Muscle of arm (tissue), 14 donors: ENCODE measurements at places on chromosomes 1 and 21. TPM values are rescaled to one million over a fixed set of nuclear protein-coding genes. Genes with fewer than 3 reads are reported as not detected.

CLCA4 gene
- polyA plus RNA-seq: not detected

DNA sequence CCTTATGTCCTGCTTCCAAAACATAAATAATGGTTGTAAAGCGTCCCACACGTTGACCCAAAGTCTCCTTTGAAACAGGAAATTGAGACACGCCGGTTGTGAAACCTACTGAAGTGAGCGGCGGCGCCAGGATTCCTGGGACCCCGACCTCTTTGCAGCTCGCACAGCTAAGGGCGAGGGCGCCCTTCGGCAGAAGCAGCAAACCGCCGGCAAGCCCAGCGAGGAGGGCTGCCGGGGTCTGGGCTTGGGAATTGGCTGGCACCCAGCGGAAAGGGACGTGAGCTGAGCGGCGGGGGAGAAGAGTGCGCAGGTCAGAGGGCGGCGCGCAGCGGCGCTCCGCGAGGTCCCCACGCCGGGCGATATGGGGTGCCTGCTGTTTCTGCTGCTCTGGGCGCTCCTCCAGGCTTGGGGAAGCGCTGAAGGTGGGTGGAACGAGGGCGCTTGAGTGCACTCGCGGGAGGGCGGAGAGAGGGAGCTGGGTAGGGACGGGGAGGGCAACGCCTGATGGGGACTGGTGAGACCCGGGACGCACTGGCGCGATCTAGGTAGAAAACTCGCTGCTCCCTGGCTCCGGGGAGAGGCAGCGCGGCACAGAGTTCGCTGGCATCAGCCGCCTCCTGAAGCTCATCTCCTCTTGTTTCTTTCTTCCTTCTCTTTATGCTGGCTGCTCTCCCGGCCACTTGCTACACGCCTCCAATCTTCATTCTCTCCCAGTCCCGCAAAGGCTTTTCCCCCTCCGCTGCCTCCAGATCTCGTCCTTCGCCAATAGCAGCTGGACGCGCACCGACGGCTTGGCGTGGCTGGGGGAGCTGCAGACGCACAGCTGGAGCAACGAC is at the start of gene CD1D:
CD1D (plus strand) TSS at position 155 of the 836 bp plus-strand sequence; CDS start at position 362, 207 bp downstream.
- DNase-seq: peak; percentile 33

CDKN2C gene
- polyA plus RNA-seq: 10.8 TPM

BNIPL gene
- polyA plus RNA-seq: 0.64 TPM

DNA sequence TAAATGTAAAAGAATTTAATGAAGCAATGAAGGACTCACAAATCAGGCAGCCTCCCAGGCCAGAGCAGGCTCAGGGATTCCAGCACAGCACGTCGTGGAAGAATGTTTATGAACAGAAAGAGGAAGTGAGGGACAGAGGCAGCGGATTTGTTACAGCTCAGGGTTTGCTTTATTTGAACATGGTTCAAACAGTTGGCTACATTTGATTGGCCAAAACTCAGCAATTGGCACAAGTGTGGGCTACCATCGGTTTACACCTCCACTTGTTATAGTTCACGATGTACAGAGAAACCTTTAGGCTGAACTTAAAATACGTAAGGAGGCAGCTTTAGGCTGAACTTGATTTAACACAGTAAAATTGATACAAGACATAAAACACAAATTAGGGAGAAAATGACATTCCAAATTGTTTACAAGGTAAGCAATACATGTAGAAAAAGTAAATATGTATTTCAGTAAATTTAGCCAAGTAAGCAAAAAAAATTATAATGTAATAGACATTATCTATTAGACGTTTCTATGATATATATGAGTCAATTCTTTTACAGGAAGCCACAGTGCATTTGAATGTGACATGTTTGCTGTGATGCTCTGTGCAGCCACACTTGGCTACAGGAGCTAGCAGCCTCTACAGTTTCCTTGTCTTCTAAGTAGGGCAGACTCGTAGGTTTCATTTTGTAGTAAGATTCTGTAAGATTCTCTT is 126.5 kb downstream of the ADSS2 start:
- no peak for DNase-seq

DNA sequence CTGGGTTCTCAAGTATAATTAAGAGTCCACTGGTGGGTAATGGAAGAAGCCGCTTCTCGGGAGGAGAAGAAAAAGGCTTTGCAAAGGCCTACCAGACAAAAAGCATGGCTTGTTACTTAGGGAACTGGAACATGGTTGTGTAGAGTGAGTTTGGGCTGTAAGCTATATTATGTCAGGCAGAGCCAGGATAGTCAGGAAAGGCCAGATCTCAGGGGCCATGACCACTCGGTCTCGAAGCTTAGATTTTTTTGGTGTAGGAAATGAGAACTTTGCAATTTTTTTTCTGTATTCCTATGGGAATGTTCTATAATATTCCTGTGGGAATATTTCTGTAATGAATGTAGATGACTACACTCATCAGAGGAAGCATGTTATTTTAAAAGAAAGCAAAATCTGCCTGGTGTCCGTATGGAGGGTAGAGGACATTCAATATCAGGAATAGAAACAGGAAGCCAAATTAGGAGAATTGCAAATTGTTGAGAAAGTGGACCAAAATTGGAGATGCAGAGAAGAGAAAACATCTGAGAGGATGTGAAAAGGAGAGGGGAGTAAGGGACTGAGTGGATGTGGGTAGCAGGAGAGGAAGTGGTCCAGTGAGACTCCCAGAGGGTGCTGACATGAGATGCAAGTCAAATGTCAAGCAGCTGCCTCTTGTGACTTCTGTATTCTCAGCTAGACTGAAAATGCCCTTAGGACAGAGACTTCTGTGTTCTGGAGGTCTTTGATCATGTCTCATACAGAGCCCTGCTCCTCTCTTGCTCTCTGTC is 45.2 kb upstream of the HAO2 start:
- DNase-seq: no peak

- no peak for DNase-seq
These were observed 28.0 kb upstream of the GLIS1 start for GRCh38 chr1:53766831-53767405.

GRCh38 chr1:237181743-237182317 is 139.8 kb downstream of the RYR2 start:
- DNase-seq: peak; percentile 54

DNA sequence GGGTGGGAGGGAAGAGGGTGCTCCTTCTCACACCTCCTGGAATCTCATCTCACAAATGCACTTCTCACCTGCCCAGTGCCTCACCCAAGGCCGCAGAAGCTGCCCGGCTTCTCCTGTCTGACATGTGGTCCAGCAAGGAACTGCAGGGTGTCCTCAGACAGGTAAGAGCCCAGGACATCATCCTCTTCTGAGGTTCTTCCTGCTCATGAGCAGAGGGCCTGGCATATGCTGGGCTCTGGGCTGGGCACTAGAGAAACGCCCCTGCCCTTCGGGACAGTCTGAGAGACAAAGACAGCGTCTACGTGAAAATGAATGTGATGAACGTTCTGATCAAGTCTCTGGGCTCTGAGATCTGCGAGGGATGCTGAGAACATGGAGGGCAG is 42.4 kb downstream of the PKP1 start:
- no peak for DNase-seq

KCND3 gene
- polyA plus RNA-seq: 1.1 TPM

- DNase-seq: no peak
These were observed 541.1 kb upstream of the PRMT6 start for GRCh38 chr1:106515375-106515774.

FAM151A gene
- polyA plus RNA-seq: not detected

FCER1A gene
- polyA plus RNA-seq: 0.70 TPM

GRCh38 chr1:225694151-225694603 is 41.3 kb upstream of the ENAH start:
- DNase-seq: no peak

GRCh38 chr1:220824031-220824989 is 37.6 kb downstream of the MTARC1 start:
- no peak for DNase-seq

DNA sequence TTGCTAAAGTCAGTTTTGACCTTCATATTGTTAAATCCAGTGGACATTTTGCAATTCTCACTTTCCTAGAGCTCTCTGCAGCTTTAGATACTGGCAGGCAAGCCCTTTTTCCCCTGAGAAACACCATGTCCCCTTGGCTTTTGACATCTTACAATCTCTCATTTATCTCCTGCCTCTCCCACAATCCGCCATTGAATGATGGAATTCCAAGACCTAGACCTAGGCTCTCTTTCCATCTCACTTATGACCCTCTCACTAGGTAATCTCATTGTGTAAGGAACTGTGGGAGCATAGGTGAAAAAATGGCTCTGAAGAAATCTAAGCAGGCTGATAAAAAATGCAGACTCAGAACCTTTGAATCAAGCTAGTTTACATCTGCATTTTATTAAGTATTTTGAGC is 2.0 kb downstream of the KYAT3 start:
- DNase-seq: no peak

ADGRB2 gene
- not detected for polyA plus RNA-seq

GRCh38 chr1:209870151-209870831 is 42.5 kb downstream of the UTP25 start:
- DNase-seq: peak; percentile 69

- DNase-seq: no peak
These were observed 19.7 kb upstream of the FASLG start for GRCh38 chr1:172638885-172639831.

- no peak for DNase-seq
These were observed 26.9 kb downstream of the SORT1 start for GRCh38 chr1:109370712-109371340.

SLC19A2 gene
- not detected for polyA plus RNA-seq

ABCA4 gene
- polyA plus RNA-seq: 0.70 TPM

GRCh38 chr1:17941431-17942189 is 166.0 kb upstream of the IGSF21 start:
- DNase-seq: no peak
